ENCODE measurements at places on chromosomes 3 and 15.

- no peak for DNase-seq
These were observed 348.6 kb upstream of the CDIN1 start for GRCh38 chr15:36230776-36231175.

DNA sequence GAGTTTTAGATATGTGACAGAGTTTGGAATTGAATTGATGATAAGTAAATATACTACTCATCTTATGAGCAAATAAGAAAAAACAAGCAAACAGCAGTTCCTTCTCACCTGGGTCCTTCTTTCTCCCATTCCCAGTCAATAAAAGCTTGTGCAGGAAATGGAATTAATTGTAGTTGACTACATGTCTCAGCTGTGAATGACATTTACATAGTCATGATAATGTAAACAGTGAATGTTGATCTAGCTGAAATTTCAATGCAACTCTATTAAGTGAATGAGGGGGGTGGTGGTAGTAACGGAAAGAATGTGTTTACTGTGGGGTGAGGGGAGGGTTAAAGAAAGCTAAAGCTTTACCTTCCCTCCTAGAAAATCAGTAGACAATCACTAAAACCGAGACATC lies 76.2 kb downstream of the NFKBIZ start:
- no peak for DNase-seq

- DNase-seq = no peak
These were observed 52.1 kb upstream of the TGFBR2 start for GRCh38 chr3:30554317-30554690.

DNA sequence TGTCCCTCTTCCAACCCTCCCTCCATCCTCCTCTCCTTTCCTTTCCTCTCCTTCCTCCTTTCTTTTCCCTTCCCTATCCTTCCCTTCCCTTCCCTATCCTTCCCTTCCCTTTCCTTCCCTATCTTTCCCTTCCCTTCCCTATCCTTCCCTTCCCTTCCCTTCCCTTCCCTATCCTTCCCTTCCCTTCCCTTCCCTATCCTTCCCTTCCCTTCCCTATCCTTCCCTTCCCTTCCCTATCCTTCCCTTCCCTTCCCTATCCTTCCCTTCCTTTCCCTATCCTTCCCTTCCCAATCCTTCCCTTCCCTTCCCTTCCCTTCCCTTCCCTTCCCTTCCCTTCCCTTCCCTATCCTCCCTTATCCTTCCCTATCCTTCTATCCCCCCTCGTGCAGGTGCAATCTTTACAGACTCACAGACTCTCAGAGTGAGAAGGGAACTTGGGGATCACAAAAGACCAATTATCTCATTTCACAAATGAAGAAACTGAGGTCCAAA lies 31.5 kb downstream of the RASGRF1 start:
- DNase-seq = no peak

- no peak for DNase-seq
These were observed 117.9 kb downstream of the CORO2B start for GRCh38 chr15:68696414-68697363.

DNA sequence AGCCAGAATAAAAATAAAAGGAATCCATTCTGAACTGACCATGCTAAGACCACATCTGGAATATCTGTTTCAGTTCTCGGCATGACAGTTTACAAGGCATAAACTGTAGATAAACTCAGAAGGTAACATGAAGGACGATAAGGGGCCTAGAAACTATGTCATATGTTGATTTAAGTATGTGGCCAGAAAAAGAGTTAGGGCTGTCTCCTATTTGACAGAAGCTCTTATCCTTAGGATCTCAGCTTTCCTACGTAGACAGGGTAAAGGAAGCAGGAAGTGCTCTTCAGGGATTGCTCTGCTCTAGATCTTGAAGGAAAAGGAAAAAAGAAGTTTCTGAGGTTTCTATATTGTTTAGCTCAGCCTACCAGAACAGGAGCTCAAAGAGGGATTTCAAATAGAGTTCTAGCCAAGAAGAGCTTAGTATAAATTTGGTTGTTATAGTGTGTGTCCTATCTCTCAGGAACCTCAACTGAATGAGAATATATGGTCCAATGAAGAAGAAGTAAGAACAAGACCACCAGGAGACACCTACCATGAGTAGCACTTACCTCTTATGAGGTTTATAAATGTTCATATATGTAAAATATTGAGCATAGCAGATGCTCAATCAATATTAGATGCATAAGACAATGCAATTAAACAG lies 59.2 kb downstream of the TP53BP1 start:
- no peak for DNase-seq

DNA sequence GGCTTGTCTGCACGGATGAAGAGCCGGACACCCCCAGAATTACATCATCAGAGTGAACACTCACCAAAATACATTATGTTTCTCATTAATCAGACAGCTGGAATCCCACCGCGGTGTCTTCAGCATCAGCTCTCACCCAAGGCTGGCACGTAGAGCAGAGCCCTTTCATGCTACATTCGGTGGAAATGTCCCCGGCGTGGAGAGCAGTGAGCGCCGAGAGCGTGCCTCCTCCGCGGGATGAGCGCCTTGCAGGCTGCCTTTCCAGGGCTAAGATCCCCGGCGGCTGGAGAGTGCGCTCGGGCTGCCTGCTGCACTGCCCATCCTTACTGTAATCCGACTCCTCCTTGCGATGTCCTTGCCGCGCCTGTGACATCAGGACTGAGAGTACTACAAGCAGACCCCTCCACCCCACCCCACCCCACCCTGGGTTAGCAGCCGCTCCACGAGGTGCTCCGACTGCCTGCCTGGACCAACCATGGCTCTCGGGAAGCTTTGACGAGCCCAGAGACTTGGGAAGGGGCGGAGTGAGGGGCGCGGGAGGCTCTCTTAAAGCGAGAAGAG lies at the start of gene ZNF385D:
Gene ZNF385D (minus strand): TSS at position 380 of the 561 bp plus-strand sequence. CDS start 294 bp downstream, at position 86.
- peak; percentile 83 for DNase-seq
